Activated CD8-positive, alpha-beta memory T cell treated with anti-CD3 and anti-CD28 coated beads for 1 hour (primary cell): ENCODE measurements at places on chromosomes 13 and 19.

GRCh38 chr13:49370371-49370770 lies 73.5 kb downstream of the CAB39L start:
- DNase-seq: no peak

DNA sequence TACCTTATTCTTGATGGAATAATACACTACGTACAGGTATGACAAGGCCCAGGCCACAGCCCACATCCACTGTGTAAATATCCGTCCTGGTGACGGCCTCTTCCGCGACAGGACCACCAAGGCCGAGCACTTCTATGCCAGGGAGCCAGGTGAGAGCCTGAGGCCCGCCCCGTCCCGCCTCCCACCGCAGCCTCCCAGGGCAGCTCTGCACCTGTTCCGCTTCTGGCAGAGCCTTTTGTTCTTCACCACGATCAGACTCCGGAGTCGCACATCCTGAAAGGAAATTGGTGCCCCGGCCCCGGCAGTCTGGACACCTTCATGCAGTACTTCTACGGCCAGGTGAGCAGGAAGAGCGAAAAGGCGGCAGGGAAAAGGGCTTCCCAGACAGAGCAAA lies 10.6 kb upstream of the ZNF358 start:
- no peak for DNase-seq

DNA sequence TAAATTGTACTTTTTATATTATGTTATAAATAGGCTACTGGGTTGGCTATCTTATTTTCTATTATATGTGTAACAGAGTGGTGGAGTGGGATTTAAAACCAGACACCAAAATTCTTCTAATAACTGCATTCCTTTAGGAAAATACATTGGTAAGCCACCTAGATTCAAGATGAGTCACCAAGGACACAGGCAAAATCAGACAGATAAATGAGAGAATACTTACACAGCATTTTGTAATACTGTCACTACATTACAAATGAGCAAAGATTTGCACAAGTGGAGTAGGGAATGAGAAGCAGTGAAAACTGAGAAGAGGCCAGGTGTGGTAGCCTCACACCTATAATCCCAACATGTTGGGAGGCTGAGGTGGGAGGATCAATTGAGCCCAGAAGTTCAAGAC lies 6.2 kb upstream of the SPART start:
- DNase-seq: no peak

DNA sequence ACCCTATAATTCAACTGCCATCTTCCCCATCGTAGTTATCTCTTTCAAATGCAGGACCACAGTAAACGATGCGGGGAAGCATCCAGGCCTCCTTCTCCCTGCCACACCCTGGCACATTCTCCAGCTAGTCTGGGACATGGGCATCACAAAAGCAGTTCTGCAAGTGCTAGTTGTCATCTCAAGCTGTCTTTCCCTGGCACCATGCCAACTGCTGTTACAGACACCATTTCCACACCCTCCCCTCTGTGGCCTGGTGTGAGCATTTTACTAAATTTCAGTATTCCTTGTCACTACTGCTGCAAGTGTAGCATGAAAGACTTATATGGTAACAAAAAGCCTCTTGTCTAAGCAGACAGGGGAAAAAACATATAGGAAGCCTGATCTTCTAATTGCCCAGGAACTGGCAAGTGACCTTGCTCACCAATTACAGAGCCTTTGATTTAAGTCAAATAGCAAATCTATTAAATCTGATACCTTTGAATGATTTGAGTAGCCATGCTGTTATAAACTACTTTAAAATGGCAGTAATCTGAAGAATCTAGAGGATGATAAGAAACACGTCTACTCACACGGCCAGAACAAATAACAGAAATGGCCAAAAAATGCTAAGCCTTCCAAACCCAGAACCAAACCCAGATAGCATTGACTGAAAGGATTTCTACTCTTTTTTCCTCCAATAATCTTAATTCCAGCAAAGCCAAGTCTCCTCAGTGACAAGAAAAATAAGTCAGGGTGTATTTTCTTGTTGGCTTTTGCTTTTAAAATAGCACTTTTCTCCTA lies 179.0 kb downstream of the NUFIP1 start:
- no peak for DNase-seq
